ENCODE measurements at places on chromosomes 7 and 10.

DNA sequence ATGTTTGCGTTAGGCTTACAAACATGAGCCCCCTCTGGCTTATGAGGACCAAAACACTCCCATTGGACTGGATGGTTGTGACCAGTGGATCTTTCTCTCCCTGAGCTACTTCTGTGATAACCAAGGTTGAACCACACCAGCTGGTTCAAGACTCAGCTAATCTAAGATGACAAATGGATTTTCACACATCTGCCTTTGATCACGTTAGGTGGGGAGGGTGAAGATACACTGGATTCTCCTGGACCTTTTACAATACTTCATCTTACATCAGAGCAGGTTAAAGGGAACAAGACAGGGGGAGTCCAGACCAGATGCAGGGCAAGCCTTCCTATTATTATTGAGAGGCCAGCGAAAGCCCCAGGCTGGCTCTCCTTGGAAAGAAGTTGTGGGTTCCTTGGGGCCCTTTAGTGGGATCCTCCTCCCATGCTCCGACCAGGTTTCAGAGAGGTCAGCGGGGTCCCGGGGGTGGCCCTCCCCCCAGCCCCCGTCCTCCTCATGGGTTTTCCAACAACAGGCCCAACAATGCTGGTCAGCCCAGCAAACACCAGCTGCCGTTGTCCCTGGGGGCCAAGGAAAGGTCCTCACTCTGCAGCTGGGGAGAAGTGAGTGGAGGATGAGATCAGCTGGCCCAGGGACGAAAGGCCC is 2.8 kb downstream of the GFRA1 start:
- DNase-seq, result no peak

DNA sequence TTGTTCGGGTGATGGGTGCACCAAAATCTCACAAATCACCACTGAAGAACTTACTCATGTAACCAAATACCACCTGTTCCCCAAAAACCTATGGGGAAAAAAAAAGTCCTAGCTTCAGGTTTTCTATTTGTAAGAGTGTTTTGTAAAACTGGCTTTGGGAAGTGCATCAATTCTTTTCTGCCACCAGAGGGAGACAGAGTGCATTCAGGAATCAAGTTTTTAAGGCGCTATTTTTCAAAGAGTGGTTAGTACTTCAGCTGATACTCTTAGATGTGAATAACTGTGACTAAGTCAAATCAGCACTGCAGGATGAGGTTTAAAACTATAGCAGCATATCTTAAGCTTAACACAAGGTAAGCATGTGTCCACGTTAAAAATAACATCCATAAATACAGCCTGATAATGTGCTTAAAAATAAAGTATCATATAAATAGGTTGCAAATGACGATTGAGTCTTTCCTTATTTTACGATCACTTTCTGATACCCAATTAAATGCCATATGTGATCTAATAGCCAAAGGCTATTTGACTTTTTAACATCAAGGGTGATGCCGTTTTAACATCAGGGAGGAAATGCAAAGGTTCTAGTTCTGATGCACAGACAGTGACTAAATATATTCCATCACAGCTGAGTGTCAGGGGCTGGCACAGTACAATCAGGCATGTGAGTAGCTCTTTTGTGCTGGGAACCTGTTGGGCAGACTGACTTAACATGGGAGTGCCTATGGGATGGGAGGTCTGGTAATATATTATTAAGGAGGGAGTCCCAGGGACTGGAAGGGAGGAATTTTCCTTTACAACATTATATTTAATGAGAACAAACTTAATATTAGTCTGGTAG is 10.6 kb upstream of the LYZL2 start:
- no peak for DNase-seq

- peak; percentile 54 for DNase-seq
Observed at GRCh38 chr10:132248455-132249225, 59.1 kb downstream of the STK32C start.

- no peak for DNase-seq
Observed at GRCh38 chr7:128353189-128353588, 8.3 kb downstream of the PRRT4 start.

DNA sequence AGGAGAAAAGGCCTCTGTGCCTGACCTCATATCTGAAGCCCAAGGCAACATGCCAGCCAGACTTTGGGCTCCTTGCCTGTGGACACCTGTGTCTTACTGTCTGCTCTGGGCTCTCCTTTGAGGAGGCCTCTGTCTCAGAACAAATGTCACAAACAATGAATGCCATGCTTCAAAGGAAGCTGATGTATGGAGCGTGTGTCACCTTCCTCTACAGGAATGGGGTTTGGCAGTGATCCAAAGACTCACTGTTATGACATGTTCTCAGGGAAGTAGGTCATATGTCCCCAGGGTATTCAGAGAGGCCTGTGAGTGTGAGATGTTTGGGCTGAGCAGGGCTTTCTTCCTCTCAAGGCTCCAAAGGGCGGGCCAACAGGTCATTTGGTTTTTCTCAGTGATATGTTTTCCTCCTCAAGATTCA is 38.4 kb downstream of the PTPRE start:
- no peak for DNase-seq

DNA sequence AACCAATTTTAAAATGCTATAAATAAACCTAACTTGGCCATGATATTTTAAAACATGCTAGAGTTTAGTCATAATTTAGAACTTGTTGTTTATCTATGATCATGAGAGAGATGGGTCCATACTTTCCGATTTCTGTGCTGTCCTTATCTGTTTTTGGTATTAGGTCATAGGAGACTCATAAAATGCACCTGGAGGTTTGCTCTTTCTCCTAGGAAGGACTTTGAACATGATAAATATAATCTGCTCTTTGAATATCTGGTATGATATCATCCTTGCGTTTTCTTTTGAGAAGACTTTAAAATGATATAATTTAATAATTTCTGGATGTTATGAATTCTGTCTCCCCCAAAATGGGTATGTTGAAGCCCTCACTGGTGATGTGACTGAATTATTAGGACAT is 9.0 kb upstream of the ANTXRL start:
- no peak for DNase-seq

DNA sequence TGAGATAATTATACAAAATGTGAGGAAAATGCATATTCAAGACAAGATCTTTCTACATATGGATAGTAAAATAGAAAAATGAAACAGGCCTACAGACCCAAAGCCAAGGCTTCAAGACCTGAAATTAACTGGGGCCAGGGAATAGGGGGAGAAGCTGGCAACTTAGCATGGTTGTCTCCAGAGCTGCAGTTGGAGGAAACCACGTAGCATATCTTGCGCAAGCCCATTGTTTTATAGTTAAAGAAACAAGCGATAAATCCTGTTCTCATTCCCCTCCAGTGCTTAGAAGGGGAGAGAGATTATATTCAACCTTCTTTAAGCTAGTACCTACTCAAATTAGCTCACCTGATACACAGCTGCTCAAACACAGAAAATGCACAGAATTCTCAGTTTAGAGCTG is 197.1 kb downstream of the SORCS1 start:
- DNase-seq, result no peak

DNA sequence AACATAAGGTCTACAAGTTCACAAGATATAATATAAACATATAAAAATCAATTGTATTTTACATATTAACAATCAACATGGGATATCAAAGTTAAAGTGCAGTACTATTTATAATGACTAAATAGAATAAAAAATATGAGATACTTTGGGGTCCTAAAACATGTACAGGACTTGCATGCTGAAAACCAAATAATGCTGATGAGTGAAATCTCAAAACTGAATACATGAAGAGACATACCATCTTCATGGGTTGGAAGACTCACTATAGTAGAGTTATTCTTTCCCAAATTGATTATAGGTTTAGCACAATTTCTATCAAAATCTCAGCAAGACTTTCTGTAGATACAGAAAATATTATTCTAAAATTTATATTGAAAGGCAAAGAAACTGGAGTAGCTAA is 181.5 kb downstream of the LHFPL3 start:
- no peak for DNase-seq

Data from effector CD8-positive, alpha-beta T cell (primary cell).